Left forelimb (tissue), 1 donor: ENCODE measurements at places on chromosomes 5 and 9.

GRCh38 chr9:124800306-124801259, 23.6 kb downstream of the OLFML2A start:
- DNase-seq = no peak

GRCh38 chr5:73135429-73136054, 15.2 kb downstream of the TMEM171 start:
- peak; percentile 36 for DNase-seq

DNA sequence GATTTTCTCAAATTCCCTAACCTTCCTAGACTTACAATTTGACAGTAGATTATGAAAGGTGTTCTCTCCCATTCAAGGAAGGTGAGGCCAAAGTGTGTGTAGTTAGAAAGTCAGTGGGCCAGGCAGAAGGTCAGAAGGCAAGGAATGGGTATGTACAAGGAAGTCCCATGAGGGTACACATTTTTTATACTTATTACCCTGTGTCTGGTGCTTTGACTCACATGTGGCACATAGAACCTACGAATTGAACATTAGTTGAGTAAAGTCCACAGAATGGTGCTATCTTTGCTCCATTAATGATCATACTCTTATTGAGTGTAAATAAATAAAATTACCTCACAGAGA, 55.4 kb downstream of the IQGAP2 start:
- no peak for DNase-seq

DNA sequence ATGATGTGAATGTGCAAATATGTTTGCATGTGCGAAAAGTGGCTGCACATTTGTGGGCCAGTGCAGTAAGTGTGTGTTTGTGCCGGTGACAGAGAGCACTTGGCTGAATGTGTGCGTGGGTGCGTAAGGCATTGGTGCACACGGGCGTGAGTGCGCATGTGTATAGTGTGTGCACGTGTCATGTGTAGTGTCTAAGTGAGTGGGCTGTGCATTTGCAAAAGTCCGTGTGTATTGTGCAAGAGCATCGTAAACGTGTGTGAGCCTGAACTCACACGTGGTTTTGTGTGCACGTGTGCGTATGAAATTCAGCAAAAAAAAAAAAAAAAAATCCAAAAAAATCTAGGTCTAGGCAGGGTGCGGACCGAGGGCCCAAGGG, 6.5 kb upstream of the EBF1 start:
- DNase-seq = no peak

GRCh38 chr5:157384971-157385709, 74.9 kb upstream of the NIPAL4 start:
- DNase-seq = no peak

- DNase-seq = no peak
These were observed 2373.8 kb upstream of the ACO1 start for GRCh38 chr9:30010691-30011090.
